ENCODE measurements at places on chromosomes 6 and 20.

- DNase-seq, result no peak
These were observed 235 bp downstream of the MAP7 start for GRCh38 chr6:136550045-136550329.

DNA sequence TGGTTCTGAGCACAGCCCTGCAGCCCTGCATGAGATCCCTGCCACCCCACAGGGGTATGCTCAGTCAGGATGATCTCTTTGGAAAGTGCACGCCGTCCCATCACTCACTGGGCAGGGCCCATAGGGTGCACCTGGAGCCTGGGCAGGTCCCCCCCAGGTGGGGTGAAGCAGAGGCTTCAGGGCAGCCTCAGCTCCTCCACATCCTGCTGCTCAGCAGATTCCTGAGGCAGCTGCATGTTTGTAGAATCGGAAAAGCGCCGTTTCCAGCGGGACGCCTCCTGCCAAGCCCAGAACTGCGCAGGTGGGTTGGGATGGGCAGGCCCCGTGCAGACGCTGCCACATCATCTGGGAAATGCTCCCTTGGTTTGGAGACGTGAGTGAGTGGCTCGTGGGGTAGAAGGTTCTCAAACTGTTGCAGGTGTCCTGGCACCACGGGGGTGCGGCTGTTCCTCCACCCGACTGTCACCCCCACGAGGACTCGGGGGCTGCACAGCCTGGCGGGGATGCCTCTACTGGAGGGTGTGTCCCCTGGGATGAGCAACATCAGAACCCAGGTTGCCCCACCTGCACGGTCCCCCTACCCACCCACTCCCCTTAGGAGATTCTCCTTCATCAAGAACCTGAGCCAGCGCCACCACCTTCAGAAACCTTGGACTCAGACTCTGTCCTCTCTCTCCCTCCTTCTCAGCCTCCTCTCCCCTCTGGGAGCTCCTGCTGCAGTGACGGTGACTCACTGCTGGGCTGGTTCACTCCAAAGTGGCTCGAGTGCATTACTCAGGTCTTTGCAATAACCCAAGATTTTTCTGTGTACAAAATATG, 334.1 kb downstream of the TAF4 start:
- no peak for DNase-seq

GRCh38 chr6:170221052-170221752, 69.7 kb downstream of the DLL1 start:
- no peak for DNase-seq

DNA sequence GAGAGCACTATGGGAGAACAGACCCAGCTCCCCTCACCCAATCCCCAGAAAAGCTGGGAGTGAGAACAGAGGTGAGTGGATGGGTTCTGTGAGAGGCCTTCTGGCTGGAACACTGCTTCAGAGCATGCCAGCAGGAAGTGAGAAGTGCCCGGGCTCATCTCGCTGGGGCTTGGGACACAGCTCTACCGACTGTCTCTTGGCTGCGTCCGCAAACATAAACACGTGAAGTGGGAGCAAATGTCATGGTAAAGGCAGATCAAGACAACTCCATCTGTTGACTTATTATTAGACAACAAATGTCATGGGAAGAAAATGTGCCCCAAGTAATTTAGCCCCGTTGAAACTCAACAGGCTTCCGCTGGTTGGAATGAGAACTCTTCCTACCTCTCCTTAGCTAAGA, 25.9 kb downstream of the GNAS-AS1 start:
- DNase-seq, result no peak

DNA sequence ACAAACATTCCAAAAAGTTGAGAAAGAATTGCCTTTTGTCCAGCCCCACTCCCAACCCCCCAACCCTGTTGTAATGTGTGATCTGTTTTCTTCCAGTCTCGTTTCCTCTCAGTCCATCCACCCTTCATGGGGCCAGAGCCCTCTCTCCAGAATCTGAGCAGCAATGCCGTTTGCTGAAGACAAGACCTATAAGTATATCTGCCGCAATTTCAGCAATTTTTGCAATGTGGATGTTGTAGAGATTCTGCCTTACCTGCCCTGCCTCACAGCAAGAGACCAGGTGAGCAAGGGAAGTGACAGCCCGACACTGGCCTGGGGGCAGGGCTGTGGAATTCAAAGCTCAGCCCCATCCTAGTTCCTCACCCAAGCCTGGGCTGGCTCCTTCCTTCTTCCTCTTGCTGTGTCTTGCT, 7.8 kb downstream of the MAVS start:
- DNase-seq, result no peak

All from CMK (cell line).